ENCODE measurements at places on chromosomes 1 and 21.

- no peak for DNase-seq
Measured at GRCh38 chr1:245469734-245470133, 314.9 kb downstream of the KIF26B start.

DNA sequence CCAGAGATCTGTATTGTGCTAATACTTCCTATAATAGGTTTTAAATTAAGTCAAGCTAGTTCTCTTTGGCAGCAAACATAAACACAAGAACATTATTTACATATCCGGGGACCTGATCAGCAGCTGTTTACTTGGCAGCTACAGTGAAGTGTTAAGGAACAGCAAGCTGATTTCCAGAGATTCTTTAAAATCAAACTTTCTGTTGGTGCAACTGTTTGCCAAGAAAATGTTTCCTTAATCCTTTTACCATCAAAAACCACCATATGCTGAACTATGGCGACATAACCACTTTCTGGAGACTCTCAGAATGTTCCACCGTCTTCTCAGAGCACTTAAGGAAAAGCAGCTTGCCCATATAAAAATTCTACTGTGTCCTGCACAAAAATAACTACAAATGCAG is 107.0 kb upstream of the KRTAP19-8 start:
- no peak for DNase-seq

- DNase-seq, result no peak
Measured at GRCh38 chr21:18772404-18772803, 368.8 kb upstream of the TMPRSS15 start.

DNA sequence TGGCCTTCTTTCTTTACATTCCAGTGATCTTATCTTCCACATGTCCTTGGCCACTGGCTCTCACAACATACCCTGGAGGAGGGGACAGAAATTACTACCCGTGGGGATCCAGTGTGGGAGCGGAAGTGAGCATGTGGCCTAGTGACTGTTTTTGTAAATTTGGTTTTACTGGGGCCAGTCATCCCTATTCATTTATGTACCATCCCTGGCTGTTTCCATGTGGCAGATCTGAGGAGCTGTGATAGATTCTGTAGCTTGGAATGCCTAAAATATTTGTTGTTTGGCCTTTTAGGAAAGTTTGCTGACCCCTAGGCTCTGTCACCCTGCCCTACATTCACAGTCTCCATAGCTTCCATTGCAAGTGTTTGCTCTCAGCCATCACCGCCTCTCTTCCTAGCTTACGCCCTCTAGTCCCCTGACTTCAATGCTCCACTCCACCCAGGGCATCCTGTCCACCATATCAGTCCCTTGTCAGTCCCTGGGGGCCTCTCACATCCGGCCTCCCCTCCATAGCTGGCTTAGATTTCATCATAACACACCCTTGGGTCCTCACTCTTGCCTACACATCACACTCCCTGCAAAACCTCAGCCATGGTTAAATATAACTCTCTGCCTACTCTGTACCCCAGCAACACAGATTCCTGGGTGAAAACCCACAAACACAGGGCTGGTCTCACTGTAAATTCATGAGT is 25.8 kb downstream of the DHCR24 start:
- no peak for DNase-seq

DNA sequence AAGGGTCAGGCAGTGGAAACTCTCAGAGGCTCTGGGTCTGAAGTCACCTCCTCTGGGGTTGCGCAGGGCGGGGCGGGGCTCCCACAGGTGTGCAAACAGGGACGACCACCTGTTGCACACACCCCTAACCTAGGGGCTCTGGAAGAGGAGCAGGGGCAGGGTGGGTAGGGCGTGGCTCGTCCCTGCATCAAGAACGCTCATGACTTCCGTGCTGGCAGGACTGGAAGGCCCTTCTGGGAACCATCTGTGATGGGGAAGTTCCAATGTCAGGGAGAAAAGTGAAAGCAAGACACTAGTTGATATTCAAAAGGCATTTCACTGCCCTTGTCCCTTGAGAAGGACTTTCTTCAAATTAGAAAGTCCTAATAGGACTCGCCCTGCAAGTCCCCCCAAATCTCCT is 22.1 kb upstream of the CLSTN1 start:
- DNase-seq, result peak; percentile 43

- no peak for DNase-seq
Measured at GRCh38 chr1:223684488-223684792, 18.9 kb upstream of the CAPN8 start.

GRCh38 chr1:31814041-31814511 is 1.7 kb downstream of the SPOCD1 start:
- no peak for DNase-seq

GRCh38 chr1:36920371-36920770 is 113.9 kb downstream of the GRIK3 start:
- DNase-seq, result no peak

GRCh38 chr1:242447689-242448088 is 76.8 kb downstream of the PLD5 start:
- no peak for DNase-seq

All from Right ventricle myocardium superior (tissue), 1 donor.